Stimulated activated CD4-positive, alpha-beta T cell treated with anti-CD3 and anti-CD28 coated beads, TNF-alpha, amount 100 ng/mL, for 48 hours (primary cell): ENCODE measurements at places on chromosomes 16 and 17.

DNA sequence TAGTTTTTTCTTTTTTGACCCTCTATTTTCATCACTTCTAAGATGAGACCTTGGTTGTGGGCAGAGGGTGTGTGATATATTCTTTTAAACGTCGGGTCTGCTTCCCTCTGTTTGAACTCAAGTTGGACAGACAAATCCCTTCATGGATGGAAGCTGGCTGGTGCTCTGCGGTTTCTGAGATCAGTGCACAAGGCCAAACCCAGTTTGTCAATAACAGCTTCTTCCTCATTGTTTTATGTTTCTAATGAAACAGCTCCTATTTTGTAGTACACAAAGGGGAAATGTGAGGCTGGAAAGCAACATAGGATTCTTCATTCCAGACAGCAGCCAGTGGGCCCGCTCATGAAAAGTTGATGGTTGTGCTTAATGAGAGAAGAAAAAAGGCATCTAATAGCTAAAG lies 159.6 kb downstream of the PRKCA start:
- DNase-seq = no peak

DNA sequence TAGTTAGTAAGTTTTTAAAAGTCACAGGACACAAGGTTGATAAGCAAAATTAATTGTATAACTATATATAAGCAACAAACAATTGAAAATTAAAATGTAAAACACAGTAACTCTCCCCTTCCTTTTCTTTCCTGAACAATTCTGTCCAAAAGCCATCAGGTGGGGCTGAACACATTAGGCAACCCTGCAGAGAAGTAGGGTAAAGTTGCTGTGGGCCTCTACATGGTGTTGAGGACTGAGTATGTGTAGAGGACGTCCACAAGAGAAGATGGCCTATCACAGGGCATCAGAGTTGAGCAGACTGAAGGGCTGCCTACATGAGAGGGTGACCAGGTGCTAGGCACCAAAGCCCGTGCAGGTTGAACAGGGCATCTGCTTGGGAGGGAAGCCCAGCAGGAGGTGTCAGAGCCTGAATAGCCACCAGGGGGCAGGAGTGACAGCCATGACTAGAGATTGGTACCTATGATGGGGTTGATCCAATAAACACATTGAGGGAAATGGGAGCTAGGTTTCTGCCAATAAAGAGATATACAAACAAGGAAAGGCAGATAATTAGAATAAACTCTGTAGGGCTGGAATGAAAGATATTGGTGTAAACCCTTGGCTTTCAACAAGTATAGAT lies 415.1 kb downstream of the NPIPA8 start:
- DNase-seq = peak; percentile 43

- no peak for DNase-seq
Observed at GRCh38 chr17:32264140-32264799, 1.4 kb upstream of the RHBDL3 start.

GRCh38 chr16:3793161-3793576 lies 75.8 kb upstream of the TRAP1 start:
- DNase-seq = no peak

GRCh38 chr17:59616253-59616920 lies 3.3 kb upstream of the CLTC start:
- no peak for DNase-seq

DNA sequence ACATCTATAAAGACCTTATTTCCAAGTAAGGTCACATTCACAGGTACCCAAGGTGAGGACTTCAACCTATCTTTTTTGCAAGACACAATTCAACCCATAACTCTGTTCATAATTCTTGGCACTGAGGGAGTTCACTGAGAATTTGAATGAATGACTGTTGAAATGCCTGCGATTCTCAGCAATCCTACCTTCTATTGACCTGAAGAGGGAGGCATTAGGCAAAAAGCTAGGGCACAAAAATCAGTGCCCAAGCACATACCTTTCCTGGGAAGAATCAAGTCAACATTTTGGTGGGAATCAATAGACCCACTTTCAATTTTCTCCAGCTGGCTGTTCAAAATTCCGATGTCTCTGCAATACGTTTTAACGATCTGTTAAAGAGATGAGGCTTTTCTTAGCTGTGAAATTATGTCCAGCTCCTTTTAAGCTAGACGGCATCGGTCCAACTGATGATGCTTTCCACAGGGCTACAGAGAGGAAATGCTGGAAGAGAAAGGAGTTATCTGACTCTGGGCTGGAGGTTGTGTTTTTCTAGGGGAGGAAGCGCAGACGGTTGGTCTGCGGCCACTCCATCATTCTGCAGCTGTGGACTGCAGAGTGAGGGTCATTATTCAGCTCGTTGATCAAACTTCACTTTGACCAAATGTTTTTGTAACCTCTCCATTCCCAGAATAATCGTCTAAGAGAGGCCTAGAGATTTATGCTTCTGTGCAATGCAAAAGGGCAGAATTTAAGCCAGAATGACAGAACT lies 25.2 kb downstream of the BCO1 start:
- no peak for DNase-seq

DNA sequence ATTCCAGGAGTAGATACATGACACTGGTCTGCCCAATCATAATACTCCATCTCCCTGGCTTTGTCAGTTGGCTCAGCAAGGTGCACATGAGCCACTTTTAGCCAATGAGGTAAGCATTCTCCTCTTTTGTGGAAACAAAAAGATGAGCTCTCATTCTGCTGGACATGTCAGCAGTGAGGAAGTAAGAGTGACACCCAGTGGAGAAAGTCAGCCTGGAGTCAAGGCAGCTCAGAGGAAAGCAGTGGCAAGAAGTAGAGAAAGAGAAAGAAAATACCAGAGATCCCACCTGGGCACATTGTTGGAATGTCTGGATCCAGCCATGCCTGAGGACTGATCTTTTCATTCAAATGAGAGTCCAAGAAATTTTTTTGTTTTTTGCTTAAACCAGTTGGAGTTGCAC lies 496.9 kb upstream of the C16orf82 start:
- no peak for DNase-seq

- no peak for DNase-seq
Observed at GRCh38 chr17:57600074-57600473, 145.0 kb downstream of the CCDC182 start.

- no peak for DNase-seq
Observed at GRCh38 chr17:74922694-74923537, at the start of gene USH1G. Gene USH1G, minus strand, starts transcription at chr17:74923255. Its CDS starts 182 bp downstream, at chr17:74923073.

DNA sequence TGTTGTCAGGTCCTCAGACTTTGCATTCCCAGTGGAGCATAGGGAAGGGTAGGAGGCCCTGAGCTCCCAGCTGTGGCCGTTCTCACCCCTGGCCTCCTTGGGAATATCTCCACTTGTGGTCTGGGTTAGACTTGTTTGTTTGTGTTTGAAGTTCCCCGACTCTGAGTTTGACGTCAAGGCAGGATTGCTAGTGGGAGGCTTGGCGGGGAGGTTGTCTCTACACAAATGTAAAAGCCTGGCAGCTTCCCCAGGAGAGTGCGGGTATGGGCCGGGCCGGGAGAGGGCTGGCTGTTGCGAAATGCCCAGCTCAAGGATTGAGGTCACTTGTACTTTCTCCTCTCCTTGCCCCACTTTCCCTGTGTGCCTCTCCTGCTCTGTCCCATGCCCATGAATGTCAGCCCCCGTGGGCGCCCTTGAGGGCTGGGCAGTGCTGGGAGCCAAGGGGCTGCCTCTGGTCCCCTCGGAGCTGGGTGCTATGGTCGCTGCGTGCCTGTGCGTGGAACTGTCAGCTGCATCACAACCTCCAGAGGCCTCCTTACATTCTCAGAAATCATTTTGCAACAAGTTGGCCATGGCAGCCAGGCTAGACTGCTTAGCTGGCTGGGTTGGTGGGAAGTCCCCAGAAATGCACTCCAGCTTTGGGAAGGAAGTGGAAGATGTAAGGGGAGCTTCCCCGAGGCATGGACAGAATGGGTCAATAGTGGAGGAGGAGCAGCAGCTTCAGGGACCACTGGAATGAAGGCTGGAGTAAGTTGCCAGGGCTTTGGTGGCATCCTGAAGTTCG lies 84.3 kb downstream of the KSR1 start:
- no peak for DNase-seq

DNA sequence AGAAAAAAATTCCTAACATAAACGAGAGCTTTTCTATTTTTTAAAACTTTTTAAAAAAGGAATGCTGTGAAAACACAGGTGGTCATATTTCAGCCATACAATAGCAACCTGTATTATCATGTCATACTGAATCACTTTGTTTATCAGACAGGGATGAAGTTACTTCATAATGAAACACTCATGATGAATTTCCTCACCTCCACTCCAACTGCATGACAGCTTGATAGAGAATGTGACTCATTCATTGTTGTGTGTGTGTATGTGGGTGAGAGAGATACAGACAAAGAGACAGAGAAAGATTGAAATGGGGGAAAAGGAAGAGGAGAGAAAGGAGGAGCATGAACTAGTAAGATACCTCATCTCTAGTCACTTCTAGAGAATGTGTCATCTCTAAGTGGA lies 109.0 kb downstream of the SYCE1L start:
- DNase-seq = no peak

DNA sequence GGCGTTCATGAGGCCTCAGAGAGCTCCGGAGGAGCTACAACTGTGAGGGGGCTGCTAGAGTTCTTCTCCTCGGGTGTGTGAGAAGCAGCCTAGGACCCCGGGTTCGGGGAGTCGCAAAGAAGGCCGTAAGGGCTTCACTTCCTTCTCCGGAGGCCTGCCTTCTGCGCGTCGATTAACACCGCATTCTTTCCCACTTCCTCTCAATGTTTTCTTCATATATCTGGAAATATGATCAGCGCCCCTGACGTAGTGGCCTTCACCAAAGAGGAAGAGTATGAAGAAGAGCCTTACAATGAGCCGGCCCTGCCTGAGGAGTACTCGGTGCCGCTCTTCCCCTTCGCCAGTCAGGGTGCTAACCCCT lies 449 bp downstream of the SMCR8 start:
- no peak for DNase-seq

DNA sequence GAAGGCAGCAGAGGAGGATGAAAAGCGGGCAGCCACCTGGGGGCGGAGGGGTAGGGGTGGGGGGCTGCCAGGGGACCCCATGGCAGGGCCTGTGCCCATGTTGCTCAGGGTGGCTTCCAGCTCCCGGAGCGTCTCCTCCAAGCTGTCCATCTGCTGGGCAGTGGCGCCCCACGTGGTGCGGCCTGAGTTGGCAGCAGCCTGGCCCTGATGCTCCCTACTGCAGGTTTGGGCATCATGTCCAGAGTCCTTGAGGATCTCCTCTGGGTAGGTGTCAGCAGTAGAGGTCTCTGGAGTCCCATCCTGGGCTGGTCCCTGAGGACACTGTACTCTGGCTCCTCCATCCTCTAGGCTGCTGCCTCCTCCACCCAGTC lies 60.9 kb downstream of the SRCIN1 start:
- DNase-seq = no peak

DNA sequence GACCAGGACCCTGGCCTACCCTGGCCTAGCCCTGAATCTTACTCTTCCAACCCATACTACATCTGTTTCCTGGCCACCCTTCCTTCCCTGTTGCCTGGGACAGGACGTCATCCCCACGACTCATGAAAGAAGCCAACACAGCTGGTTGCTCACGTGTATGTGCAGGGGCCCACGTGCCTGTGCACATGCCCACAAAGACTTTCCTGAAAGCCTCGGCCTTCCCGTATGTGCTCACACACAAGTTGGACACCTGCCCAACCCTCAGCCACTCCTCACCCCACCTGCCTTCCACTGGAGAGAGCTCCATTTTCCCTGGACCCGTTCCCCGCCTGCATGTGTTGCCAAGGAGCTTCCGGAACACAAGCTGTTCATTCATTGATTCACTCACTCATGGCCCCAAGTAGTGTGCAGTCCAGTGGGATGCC lies 7.0 kb downstream of the PLXDC1 start:
- DNase-seq = no peak

- DNase-seq = no peak
Observed at GRCh38 chr16:82993926-82994325, 367.2 kb downstream of the CDH13 start.

- no peak for DNase-seq
Observed at GRCh38 chr17:44595216-44595775, 38.0 kb downstream of the FZD2 start.

- DNase-seq = no peak
Observed at GRCh38 chr16:3094289-3095027, 4.6 kb downstream of the ZSCAN10 start.

DNA sequence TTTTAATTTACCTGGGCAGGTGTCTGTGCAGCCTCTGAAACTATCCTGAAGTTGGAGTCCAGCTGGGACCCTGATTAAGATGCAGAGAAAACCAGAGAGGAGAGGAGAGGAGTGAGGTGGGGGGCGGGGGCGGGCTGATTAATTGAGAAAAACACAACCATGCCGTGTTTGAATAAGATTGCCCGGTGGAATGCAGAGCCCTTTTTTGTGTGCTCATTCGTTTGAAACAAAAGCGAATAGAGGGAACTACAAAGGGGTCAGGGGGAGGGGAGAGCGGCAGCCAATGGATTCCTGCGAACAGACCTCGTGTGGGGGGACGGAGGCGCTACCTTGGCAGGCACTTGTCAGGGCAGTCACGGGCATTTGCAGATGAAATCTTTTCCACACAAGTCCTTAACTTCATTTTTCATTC lies 355.8 kb downstream of the SOX9 start:
- DNase-seq = no peak

- no peak for DNase-seq
Observed at GRCh38 chr17:59332749-59333377, 1.4 kb downstream of the YPEL2 start.

GRCh38 chr16:72092832-72093447 lies 480 bp downstream of the TXNL4B start:
- no peak for DNase-seq

- DNase-seq = no peak
Observed at GRCh38 chr17:40675905-40676304, 10.9 kb upstream of the KRT222 start.

DNA sequence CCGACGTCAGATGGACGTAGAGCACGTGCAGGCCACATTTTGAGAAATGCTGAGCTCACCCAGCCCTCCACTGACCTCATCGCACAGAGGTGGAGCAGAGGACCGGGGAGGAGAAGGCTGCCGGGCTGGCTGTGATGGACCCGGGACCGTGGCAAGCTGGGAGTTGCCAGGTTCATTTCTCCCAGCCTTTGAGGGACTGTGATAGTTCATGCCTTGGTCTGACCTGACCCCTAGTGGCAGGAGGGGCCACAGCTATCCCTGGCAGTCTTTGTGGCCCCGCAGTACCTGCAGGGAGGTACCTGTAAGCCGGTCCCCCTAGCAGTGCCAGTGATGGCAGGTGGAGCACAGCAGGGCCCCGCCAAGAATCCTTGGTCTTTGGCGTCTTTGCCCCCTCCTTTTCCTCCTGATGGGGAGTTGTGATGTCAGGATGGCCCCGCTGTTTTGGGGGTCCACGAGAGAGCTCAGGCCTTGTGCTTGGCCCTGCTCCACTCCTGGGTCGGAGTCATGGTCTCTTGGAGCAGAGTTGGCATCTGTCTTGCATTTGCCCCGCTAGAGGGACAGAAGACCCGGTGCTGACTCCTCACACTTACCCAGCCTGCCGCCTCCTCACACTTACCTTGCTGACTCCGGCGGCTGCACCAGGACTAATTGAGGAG lies 50.4 kb downstream of the OR1D5 start:
- peak; percentile 37 for DNase-seq

DNA sequence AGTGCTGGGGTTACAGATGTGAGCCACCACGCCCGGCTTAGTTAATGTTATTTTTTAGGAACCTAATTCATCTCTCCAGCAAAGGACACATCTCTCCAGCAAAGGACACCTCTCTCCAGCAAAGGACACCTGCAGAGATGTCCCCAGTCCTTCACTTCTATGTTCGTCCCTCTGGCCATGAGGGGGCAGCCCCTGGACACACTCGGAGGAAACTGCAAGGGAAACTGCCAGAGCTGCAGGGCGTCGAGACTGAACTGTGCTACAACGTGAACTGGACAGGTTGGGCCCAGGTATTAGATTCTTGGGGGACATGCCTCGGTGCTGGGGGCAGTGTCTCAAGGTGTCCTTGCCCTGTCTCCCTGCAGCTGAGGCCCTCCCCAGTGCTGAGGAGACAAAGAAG lies 4.7 kb downstream of the PFAS start:
- no peak for DNase-seq

GRCh38 chr16:72481419-72481818 lies 309.5 kb upstream of the PMFBP1 start:
- DNase-seq = no peak
